NCI-H1694 treated with DMSO at 0.1 percent for 48 hours (cell line): ENCODE measurements at places on chromosomes 13 and 19.

GRCh38 chr19:4164262-4164661 is 10.8 kb downstream of the CREB3L3 start:
- DNase-seq, result no peak

GRCh38 chr19:46591870-46592269 is 9.3 kb upstream of the CALM3 start:
- DNase-seq, result no peak

DNA sequence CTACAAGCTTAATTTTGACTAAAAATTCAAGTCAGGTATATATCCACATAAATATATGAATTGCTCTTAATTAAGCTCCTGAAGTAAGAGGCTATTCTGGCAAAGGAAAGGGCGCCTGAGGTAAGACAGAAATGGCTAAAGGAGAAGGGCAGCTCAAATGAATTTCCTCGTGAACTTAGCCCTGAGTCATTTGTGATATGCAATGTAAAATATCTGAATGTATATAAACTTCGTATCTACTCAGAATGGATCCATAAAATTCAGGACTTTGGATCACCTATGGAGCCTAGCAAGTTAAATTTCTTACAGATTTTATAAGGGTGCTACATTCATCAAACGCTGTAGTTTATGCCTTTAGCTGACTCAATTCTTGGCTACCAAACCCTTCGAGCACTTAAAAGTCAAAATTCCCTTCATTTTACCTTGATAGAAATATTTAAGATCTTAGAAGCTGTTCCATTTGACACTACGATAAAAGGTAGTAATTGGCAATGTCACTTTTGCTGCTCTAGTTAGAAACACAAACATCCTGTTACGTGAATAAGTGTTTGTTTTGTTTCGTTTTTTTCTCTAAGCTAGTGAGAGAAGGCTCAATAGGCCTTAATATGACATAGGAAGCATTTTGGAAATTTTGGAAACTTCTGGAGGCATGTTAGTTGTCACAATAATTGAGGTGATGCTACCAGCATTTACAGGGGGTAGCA is 69.2 kb downstream of the DIAPH3 start:
- DNase-seq, result no peak

DNA sequence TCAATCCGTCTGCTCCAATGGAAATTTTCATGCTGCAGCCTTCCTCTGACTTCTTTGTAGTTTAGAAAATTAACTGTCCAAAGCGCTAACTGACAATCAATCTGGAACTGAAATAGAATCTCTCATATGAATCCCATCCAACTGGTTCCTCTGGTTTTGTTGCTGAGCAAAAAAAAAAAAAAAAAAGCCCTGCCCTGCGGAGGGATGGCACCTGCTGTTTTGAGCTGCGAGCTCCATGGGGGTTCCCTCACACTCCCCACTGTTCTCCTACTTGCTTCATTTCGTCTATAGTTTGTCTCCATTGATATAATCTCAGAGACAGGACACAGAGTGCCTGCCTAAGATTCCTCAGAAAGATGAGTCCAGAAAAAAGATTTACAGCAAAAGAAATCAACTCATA is 33.4 kb downstream of the FAAP24 start:
- no peak for DNase-seq

GRCh38 chr19:3826163-3826562 is 40.0 kb upstream of the MATK start:
- no peak for DNase-seq

DNA sequence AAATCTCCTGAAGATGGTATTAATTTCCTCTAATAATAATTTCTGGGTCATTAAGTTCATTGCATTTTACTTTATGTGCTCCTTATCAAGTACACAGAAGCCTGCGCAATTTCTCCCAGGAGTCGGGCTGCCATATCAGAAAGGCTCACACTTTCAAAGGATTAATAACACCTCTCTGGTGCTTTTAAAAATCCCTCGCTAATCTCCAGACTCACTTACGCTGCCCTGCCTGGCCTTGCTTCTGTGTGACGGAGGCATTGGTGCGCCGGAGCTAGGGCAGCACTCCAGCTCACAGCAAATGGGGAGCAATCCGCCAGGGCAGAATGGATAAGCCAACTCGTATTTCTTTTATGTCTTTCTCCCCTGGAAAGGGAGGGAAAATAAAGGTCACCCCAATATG is 300.8 kb downstream of the EFNB2 start:
- no peak for DNase-seq

DNA sequence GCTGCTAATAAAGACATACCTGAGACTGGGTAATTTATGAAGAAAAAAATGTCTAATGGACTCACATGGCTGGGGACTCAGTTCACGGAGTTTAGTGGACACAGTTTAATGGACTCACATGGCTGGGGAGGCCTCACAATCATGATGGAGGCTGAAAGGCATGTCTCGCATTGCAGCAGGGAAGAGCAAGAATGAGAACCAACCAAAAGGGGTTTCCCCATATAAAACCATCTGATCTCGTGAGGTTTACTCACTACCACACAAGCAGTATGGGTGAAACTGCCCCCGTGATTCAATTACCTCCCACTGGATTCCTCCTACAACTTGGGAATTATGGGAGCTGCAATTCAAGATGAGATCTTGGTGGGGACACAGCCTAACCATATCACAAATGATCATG is 1181.2 kb downstream of the PCDH9 start:
- no peak for DNase-seq

GRCh38 chr13:110436276-110436675 is 125.2 kb downstream of the RAB20 start:
- DNase-seq, result no peak

- DNase-seq, result no peak
Observed at GRCh38 chr19:15300533-15301197, 31.7 kb downstream of the BRD4 start.

- DNase-seq, result peak; percentile 81
Observed at GRCh38 chr13:99062593-99062992, 84.7 kb upstream of the DOCK9 start.

DNA sequence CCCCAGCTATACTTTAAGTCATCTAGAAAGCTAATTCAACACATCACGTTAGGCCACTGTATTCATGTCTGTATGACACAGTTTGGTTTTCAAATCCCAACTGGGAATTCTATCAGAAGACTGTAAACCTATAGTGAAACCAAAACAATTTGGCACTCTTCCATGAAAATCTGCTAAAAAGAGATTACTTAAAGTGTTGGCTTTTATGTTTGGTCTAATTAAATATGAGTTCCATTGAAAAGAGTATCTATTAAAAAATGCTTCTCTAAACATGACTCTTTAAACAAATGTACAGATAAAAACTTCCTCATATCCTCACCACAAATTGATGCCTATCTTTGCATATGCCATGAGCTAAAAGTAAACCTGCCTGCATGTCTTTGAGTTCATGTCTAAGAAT is 25.4 kb downstream of the PCDH9 start:
- DNase-seq, result peak; percentile 41

GRCh38 chr13:97423300-97424045 is 10.5 kb upstream of the RAP2A start:
- no peak for DNase-seq

DNA sequence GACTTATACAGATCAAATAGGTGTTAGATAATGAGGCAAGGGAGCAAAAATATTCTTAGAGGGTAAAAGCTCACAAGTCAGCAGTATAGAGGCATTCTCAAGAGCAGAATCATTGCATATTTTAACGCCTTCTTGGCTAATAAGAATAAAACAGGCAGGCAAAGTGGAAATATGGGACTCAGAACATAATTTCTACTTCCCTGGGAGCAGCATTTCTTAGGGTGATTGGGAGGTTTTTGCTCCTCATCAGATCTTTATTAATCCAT is 39.6 kb downstream of the LHFPL6 start:
- DNase-seq, result no peak

GRCh38 chr19:55913643-55914268 is 18.4 kb downstream of the NLRP13 start:
- DNase-seq, result no peak

- no peak for DNase-seq
Observed at GRCh38 chr13:70183041-70183440, 74.8 kb upstream of the KLHL1 start.

GRCh38 chr19:50842130-50842529 is 8.8 kb upstream of the KLK15 start:
- DNase-seq, result no peak
